ENCODE measurements at places on chromosomes 3 and 15. TPM values are rescaled to one million over a fixed set of nuclear protein-coding genes. Genes with fewer than 3 reads are reported as not detected.

The SLC28A2 gene
- 0.35 TPM for total RNA-seq

The IQCB1 gene
- 14.5 TPM for total RNA-seq

The SLC2A2 gene
- not detected for total RNA-seq

The ZNF619 gene
- total RNA-seq = 6.8 TPM

The CCR2 gene
- total RNA-seq = 17.8 TPM

The CYP11A1 gene
- total RNA-seq = 1.1 TPM

The SLC38A3 gene
- total RNA-seq = not detected

GRCh38 chr15:86164232-86164898, 84.7 kb downstream of the AGBL1 start:
- H3K27me3 ChIP-seq = no peaks in the 10 kb centered on the region
- H3K4me1 ChIP-seq = no peaks in the 10 kb centered on the region
- H3K36me3 ChIP-seq = no peaks in the 10 kb centered on the region
- H3K27ac ChIP-seq = no peak overlapping the region
- DNase-seq = no peak
- H3K4me3 ChIP-seq = no peak overlapping the region

DNA sequence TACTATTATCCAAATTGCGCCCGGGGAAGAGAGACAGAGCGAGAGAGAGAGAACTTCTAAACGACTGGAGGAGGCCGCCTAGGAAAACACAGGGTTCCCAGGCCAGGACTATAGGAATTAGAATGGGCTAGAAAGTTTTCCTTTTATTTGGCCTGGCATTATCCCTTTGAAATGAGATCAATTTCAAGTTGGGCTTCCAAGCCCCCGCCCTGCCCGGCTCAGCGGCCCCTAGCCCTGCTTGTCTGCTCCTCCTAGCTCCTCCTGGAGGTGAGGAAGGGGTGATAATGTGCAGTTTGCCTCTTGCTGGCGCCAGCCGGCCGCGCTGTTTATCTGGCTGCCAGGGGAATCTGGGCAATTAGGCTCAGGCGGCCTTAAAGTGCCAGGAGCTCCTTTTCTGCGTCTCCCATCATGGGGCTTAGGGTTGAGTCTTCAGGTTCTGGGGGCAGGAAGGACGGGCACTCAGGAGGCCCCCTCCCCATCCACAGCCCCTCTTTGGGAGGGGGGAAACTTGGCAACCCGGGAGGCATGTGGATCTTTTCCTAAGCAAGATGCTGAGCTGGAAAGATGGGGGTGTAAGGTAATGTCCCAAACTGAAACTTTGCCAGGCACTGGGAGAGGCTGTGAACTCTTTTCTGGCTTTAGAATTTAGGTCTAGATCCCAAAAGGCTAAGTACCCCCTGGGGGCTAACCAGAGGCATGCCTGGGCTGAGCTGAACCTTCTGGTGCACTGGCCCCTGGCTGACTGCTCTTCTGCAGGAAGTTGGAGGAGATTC, 5.5 kb downstream of the SMAD6 start:
- no peaks in the 10 kb centered on the region for H3K27me3 ChIP-seq
- no peaks in the 10 kb centered on the region for H3K36me3 ChIP-seq
- H3K27ac ChIP-seq = peak overlapping the region; percentile 85
- peaks cover 43% of the 10 kb centered on the region for H3K4me1 ChIP-seq

GRCh38 chr3:67286586-67286985, 288.5 kb downstream of the KBTBD8 start:
- no peak overlapping the region for H3K27ac ChIP-seq
- no peak for DNase-seq

DNA sequence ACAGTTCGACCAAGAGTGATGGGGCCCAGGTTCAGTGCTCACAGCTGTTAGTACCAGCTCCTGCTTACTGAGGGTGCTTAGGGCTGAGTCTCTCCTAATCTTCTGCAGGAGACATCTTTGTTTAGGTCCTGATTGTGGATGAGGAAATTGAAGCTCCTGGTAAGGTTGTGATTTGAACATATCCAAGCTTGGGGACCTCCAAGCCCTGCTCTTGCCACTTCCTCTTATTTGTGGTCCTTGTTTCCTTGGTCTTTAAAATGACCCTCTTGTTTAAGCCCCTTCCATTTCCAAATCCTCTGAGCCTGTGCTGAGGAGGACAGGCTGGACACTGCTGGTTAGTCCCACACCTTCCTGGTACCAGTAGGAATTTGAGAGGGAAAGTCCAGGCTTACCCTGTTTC, 87.0 kb downstream of the EEFSEC start:
- no peaks in the 10 kb centered on the region for H3K36me3 ChIP-seq
- no peaks in the 10 kb centered on the region for H3K27me3 ChIP-seq
- no peaks in the 10 kb centered on the region for H3K4me1 ChIP-seq

GRCh38 chr15:89114990-89115389, 26.7 kb downstream of the ABHD2 start:
- peak overlapping the region; percentile 47 for H3K27ac ChIP-seq
- H3K4me3 ChIP-seq = no peak overlapping the region
- no peak for DNase-seq
- peaks cover 44% of the 10 kb centered on the region for H3K36me3 ChIP-seq

DNA sequence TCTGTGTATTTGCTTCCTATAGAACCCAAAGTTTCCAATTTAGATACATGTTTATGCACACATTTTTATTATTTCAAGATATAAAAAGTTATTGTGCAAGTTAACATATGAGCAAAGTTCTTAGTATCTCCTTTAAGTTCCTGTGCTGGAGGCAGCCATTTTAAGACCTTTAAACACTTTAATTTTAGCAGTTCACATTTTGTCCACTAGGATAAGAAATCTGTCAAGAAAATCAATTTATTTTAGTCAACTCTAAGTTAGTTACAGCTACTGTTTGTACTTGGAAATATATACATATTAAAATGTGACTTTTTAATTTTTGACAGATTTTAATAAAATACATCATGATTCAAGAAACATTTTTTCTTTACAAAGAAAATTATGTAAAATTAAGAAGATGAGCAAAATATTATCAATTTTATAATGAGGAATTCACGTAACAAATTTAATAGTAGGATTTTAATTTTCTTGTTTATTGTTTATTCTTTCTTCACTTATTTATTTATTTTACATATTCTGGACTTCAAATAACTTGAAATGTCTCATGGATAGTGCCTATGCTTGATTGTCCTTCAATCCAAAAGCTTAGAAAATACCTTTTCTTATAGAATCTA, 402.6 kb upstream of the GBE1 start:
- no peaks in the 10 kb centered on the region for H3K27me3 ChIP-seq
- no peaks in the 10 kb centered on the region for H3K4me1 ChIP-seq
- no peaks in the 10 kb centered on the region for H3K36me3 ChIP-seq
- no peak overlapping the region for H3K4me3 ChIP-seq
- no peak for DNase-seq
- no peak overlapping the region for H3K27ac ChIP-seq

GRCh38 chr3:71710906-71711494, 14.2 kb downstream of the EIF4E3 start:
- no peaks in the 10 kb centered on the region for H3K27me3 ChIP-seq
- H3K27ac ChIP-seq = no peak overlapping the region
- DNase-seq = no peak
- H3K36me3 ChIP-seq = no peaks in the 10 kb centered on the region
- no peaks in the 10 kb centered on the region for H3K4me1 ChIP-seq

DNA sequence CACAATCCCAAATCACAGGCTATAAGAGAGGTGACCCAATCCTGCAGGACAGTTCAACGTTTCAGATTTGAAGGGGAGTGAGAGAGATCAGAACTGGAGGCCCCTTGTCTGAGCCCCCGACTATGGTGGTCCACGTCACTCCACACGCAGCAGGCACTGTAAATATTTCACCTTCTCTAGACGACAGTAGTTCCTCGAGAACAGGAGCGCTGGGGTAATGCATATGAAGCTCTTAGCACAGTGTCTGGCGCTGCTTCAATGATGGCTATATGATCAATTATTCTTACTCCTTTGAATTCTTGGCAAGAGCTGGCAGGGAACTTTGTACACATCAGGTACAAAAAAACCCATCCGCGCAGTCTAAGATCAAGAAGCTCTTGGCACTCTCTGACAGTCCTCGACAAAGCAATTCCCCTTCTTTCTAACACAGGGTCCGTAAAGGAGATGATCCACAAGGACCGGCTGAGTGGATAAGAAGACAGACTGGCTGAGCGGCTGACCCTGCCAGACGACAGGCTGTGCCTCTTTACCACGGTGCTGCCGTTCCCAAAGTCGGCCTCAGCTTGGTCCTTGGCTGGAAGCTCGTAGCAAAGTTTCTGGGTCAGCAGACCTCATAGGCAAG, 522 bp upstream of the NRROS start:
- H3K27me3 ChIP-seq = no peaks in the 10 kb centered on the region
- H3K4me3 ChIP-seq = peak overlapping the region; percentile 70
- H3K4me1 ChIP-seq = peaks cover 5% of the 10 kb centered on the region
- H3K36me3 ChIP-seq = no peaks in the 10 kb centered on the region
- peak overlapping the region; percentile 87 for H3K27ac ChIP-seq

- H3K27ac ChIP-seq = no peak overlapping the region
- no peak overlapping the region for H3K4me3 ChIP-seq
- H3K36me3 ChIP-seq = no peaks in the 10 kb centered on the region
- DNase-seq = no peak
Observed at GRCh38 chr3:82002491-82002890, 241.0 kb upstream of the GBE1 start.

DNA sequence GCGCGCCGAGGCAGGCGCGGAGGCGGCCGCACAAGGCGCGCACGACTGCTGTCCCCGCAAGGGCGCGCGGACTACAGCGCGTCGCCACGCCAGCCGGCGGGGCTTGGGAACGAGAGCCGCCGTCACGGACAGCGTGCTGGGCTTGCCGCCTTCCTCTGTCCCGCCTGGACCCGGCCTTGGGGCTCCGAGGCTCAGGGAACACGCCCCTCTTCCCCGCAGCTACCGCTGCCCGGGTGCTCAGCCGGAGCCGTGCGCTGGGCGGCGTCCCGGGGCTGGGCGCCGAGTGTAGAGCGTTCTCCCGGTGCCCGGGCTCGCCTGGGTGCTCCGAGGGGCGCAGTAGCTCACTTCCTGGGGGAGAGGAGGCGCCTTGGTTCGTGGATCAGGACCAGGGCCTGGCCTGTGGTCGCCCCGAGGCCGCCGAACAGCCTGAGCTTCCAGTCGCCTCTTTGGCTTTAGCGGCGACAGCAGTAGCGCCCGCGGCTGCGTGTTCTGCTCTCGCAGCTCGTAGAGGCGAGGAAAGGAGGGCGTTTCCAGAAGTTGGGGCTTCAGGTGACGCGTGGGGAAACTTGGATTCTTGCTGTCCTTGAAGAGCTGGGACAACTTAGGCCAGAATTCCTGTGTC, 226.7 kb upstream of the C2CD4B start:
- H3K27me3 ChIP-seq = no peaks in the 10 kb centered on the region
- DNase-seq = peak; percentile 78
- no peak overlapping the region for H3K27ac ChIP-seq

- no peak overlapping the region for H3K27ac ChIP-seq
- H3K27me3 ChIP-seq = no peaks in the 10 kb centered on the region
- peaks cover 43% of the 10 kb centered on the region for H3K36me3 ChIP-seq
- H3K4me3 ChIP-seq = no peak overlapping the region
- no peak for DNase-seq
- peaks cover 22% of the 10 kb centered on the region for H3K4me1 ChIP-seq
Observed at GRCh38 chr15:75598361-75598760, 19.2 kb upstream of the PTPN9 start.

GRCh38 chr3:131907796-131908195, 127.0 kb downstream of the CPNE4 start:
- DNase-seq = no peak
- H3K4me1 ChIP-seq = no peaks in the 10 kb centered on the region
- no peaks in the 10 kb centered on the region for H3K27me3 ChIP-seq
- H3K4me3 ChIP-seq = no peak overlapping the region
- H3K27ac ChIP-seq = no peak overlapping the region
- H3K36me3 ChIP-seq = no peaks in the 10 kb centered on the region

DNA sequence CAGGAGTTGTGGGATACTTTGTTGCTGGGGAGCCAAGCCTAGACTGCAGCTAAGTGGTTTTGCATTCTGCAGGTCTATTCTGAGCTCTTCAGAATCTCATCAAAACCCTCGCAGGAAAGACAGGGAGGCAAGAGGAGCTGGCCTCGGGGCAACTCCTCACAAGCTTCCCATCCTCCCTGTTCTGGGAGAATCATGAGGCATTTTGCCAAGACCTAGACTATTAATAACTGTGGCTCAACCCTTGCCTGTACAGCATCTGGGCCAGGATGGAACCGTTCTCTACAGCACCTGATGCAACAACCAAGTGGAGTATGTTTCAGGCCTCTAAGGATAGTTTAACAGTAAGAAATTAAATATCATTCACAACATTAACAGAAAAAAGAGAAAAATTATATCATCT, 20.2 kb upstream of the SLC6A20 start:
- no peaks in the 10 kb centered on the region for H3K27me3 ChIP-seq
- peaks cover 8% of the 10 kb centered on the region for H3K4me1 ChIP-seq
- no peak overlapping the region for H3K4me3 ChIP-seq
- DNase-seq = no peak
- peaks cover 4% of the 10 kb centered on the region for H3K36me3 ChIP-seq
- no peak overlapping the region for H3K27ac ChIP-seq

GRCh38 chr15:48126667-48127355, 6.0 kb downstream of the SLC24A5 start:
- DNase-seq = no peak
- no peaks in the 10 kb centered on the region for H3K36me3 ChIP-seq
- no peak overlapping the region for H3K27ac ChIP-seq
- no peaks in the 10 kb centered on the region for H3K27me3 ChIP-seq
- no peak overlapping the region for H3K4me3 ChIP-seq

GRCh38 chr3:79217096-79217495, 550.7 kb downstream of the ROBO1 start:
- H3K27ac ChIP-seq = no peak overlapping the region
- no peaks in the 10 kb centered on the region for H3K4me1 ChIP-seq
- H3K36me3 ChIP-seq = no peaks in the 10 kb centered on the region
- H3K27me3 ChIP-seq = no peaks in the 10 kb centered on the region
- no peak for DNase-seq

DNA sequence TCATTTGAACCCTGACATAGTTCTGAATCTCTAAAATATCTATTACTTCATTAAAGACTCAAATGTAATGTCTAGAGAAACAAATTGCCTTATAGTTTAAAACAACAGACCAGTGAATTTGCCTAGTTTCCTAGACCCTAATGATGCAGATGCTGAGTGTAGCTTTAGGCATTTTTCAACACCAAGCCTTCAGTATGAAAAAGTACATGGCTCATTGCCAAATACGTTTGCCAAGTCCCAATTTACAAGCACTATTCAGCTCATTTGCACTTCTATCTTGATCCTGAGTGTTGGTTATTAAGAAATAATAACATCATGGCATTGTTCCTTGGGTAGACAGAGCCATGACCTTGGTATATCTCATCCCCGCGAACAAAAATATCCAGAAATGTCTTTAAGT, 46.8 kb downstream of the EOMES start:
- no peak for DNase-seq
- H3K4me3 ChIP-seq = no peak overlapping the region
- peaks cover 5% of the 10 kb centered on the region for H3K4me1 ChIP-seq
- H3K27ac ChIP-seq = no peak overlapping the region
- H3K27me3 ChIP-seq = no peaks in the 10 kb centered on the region

- no peaks in the 10 kb centered on the region for H3K27me3 ChIP-seq
- DNase-seq = peak; percentile 85
- H3K36me3 ChIP-seq = no peaks in the 10 kb centered on the region
- H3K27ac ChIP-seq = peak overlapping the region; percentile 92
Observed at GRCh38 chr15:29821416-29822099, 710 bp downstream of the TJP1 start.
